Cardiac septum (tissue), 1 donor: ENCODE measurements at places on chromosomes 11 and 22. TPM values are rescaled to one million over a fixed set of nuclear protein-coding genes. Genes with fewer than 3 reads are reported as not detected.

The CRACR2B gene
- 12.2 TPM for total RNA-seq

DNA sequence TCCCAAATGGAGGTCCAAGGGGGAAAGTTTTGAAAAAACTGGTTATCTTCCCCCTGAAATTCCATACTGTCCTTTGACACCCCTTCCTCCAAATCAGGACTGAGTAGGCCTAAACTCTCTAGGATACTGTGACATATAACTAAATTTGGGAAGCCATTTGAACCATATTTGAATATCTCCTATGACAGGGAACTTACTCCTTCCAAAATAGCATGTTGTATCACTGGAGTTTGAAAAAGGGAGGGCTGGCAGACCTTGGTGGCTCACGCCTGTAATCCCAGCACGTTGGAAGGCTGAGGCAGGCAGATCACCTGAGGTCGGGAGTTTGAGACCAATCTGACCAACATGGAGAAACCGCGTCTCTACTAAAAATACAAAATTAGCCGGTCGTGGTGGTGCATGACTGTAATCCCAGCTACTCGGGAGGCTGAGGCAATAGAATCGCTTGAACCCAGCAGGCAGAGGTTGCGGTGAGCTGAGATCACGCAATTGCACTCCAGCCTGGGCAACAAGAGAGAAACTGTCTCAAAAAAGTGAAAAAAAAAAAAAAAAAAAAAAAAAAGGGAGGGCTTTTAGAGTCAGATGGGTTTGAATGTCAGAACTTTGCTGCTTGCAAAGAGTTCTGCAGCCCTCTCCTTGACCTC lies 42.4 kb downstream of the PIK3C2A start:
- no peak for DNase-seq

GRCh38 chr22:43346521-43346929 lies 3.4 kb upstream of the SCUBE1 start:
- peak; percentile 77 for DNase-seq

The FAM227A gene
- total RNA-seq = 0.46 TPM

DNA sequence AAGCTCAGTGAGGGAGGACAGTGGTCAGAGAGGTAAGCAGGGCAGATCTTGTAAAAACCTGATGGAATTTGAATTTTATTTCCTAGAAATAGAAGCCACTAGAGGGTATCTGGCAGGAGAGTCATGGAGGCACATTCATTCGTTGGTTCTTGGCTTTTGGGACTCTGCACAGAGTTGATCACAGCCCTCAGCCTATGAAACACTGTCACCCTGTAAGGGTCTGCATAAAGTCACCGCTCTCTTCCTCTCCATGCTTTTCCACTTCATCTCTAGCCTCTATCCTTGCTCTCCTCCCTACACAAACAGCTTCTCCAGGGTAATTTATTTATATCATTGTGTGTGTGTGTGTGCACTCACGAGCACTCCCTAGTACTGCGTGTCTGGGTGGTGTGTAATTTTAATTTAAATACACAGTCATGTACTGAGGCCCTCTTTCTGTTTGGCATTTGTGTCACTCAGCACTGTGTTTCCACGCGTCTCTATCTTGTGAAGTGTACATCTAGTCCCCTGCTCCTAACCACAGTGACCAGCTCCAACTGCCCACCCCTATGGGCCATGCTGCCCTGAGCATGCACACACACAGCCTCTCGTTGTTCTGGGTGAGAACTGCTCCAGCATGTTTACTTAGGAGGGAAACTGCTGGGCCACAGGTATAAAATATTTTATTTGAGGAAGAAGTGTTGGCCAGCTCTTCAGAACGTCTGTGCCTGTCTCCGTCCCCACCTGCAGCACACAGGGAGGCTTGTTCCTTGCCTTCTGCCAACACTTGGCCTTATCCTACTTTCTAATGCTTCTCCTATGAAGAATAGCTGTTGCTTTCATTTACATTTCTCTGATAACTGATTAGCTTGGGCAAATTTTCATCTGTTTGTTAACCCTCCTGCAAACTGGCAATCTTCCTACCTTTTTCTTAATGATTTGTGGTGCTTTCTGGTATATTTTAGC lies 4.5 kb downstream of the KCNQ1OT1 start:
- DNase-seq = peak; percentile 50

The CDC42EP2 gene
- 3.6 TPM for total RNA-seq

DNA sequence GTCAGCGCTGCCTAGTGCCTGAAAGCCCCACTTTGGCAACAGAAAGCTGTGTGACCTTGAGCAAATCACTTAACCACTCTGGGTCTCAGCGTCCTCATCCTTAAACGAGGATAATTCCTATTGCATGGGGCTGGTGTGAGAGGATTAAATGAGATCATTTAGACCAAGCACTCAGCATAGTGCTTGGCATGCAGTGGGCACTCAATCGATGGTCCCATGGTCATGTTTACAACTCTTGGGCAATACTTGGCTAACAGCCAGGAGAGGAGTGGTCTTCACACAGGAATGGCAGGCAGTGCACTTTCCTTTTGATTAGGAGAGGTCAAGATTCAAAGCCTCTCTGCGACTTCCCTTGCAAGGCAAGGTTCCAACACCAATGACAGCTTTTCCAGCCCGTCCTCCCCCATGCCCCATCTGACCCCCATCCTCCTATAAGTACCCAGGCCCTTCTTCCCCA lies 14.1 kb downstream of the TNKS1BP1 start:
- no peak for DNase-seq

- DNase-seq = no peak
Observed at GRCh38 chr11:299951-300735, 817 bp upstream of the IFITM5 start.

The NLRP6 gene
- 0.19 TPM for total RNA-seq

DNA sequence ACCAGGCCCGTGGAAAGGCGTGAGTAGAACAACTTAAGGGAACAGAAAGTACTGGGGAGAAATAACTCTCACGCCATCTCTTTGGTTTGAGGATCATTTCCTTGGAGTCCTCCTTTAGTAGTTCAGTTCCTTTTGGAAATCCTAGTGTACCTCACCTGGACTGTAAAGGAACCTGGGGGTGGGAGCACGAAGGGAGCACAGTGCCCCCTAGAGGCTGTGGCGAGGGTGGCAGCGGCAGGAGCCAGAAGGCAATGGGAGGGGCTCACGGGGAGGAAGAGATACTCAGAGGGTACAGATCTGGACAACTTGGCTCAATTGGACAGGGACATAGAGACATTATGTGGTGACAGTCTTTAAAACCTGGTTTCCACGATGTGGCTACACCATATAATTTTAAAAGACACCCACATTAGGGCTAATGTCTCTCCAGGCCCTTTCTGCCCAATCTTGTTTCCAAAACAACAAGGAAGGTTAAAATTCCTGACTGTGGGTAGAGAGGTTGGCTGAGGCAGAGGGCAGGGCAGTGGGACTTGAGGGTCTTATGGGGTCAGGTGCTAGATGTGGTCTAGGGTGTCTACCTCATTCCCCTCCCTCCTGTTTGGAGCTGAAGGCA lies 87.0 kb downstream of the CSNK2A3 start:
- DNase-seq = no peak

GRCh38 chr11:36390963-36391471 lies 94.9 kb downstream of the PRR5L start:
- DNase-seq = no peak

- no peak for DNase-seq
Observed at GRCh38 chr11:134372961-134373360, 39.1 kb downstream of the B3GAT1 start.

GRCh38 chr11:57124917-57125316 lies 56.8 kb upstream of the LRRC55 start:
- DNase-seq = no peak

DNA sequence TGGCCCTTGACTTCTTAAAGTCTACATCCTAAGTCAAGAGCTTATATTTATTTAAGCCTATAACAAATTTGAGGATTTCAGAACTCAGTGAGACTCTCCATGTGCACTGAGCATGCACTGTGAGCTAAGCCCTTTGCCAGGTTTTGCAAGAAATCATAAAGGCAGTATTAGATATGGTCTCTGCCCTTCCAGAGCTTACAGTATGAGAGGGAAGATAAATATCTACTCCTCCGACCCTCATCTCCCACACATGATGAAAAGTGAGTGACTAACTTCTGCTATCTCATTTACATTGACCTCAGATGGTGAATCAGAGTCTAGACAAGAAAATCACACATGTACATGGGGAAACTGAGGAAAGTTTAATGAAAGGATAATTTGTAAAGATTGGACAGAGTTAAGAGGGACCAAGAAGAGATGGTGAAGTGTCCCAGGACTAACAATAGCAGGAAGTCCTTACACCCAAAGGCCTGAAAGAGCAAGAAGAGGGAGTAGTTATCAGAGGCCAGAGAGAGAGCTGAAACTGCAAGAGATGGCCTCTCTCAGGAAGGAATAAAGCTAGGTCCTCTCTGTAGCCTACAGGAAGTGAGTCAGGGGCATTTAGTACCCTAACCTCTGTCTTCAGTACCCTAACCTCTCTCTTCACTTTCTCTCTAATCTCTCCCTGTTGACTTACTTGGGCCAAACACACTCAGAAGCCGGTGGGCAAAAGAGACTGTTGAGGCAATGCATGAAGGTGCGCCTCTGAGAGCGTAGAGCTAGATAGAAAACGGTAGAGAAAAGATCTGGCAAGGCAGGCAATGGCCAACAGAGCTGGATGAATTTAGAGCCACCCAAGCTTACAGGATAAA lies 23.0 kb upstream of the BLID start:
- DNase-seq = no peak

The GRM5 gene
- total RNA-seq = 0.13 TPM

The GLB1L3 gene
- not detected for total RNA-seq

DNA sequence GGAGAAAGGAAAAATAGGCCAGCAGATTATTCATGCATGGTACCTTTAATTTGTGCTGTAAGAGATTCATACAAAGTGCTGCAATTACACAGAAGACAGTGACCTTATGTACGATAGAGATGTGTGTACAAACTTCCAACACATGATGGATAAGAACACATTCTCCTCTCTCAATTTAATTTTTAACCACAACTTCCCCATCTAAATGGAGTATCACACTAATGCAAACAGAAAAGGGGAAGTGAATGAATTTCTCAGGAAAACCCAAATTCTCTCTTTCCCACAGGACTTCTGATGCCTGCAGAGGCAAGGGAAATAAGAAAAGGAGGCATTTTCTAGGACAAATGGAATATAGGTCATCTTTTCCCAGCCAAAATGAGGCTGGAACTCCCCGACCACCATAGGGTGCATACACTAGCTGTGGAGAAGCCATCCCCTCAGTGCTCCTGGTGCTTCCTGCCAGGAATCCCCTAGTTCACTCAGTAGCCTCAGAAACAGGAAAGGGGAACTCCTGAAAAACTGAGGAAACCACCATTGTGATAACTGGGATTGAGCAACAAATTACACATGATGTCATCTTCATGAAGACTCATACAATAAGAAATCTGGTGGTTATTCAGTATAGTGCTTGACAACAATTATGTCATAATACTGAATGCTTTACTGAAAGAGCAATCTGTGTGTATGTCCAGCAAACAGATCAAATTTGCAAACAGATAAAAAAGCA lies 22.4 kb downstream of the MMP10 start:
- no peak for DNase-seq

The ZNF70 gene
- 3.0 TPM for total RNA-seq

DNA sequence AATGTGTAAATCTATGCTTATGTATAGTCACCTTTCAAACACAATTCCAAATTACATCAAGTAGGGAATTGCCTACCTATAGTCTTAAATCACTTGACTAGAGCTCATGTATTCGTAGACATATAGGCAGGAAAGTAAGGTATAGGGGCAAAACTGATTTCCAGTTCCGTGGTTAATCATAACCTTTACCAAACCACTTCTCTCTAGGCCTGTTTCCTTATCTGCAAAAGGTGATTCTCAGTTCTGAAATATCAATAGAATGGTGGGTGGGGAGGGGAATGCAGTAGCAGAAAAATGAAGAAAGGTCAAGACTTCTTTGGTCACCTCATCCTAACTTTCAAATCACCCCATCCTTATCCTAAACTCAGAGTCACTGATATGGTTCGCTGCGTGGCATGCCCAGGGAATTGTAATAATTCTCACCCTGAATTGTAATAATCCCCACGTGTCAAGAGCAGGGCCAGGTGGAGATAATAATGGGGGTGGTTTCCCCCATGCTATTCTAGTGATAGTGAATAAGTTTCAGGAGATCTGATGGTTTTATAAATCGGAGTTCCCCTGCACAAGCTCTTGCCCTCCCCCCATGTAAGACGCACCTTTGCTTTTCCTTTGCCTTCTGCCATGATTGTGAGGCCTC lies 1.9 kb upstream of the ANO5 start:
- DNase-seq = no peak

- DNase-seq = peak; percentile 59
Observed at GRCh38 chr11:126398296-126398695, 42.8 kb downstream of the ST3GAL4 start.

GRCh38 chr11:115721296-115721995 lies 217.2 kb upstream of the CADM1 start:
- DNase-seq = no peak

GRCh38 chr11:85040166-85040565 lies 587.0 kb downstream of the DLG2 start:
- DNase-seq = no peak

The MYBPC3 gene
- 1,860 TPM for total RNA-seq

- DNase-seq = peak; percentile 87
Observed at GRCh38 chr22:39185601-39186012, 33.1 kb upstream of the CBX7 start.

The LTO1 gene
- 11.8 TPM for total RNA-seq

The PTGDR2 gene
- 0.89 TPM for total RNA-seq

DNA sequence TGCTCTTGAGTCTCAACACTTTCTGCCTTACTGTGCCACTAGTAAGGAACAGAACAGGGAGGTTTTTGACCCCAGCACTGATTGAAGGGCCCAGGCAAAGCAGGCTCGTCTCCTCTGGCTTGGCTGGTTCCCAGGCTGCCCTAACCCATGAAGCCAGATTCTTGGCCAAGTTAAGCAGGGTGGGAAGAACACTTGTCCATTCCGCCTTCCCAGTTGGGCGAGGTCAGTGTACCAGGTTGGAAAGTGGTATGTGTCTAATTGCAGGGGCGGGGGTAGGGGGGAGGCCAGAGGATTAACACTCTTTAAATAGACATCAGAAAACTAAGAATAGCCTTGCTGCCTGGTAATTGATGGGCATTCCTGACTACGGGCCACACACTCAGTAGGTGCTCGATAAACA lies 14.4 kb downstream of the TIMP3 start:
- DNase-seq = no peak

The TREH gene
- not detected for total RNA-seq

The DRICH1 gene
- total RNA-seq = not detected

GRCh38 chr11:100984668-100985067 lies 144.9 kb downstream of the PGR start:
- no peak for DNase-seq

GRCh38 chr11:22521226-22521625 lies 104.4 kb downstream of the FANCF start:
- no peak for DNase-seq
